Renal pelvis (tissue), 12 donors: ENCODE measurements at places on chromosomes 1 and 21. TPM values are rescaled to one million over a fixed set of nuclear protein-coding genes. Genes with fewer than 3 reads are reported as not detected.

CYP4X1 gene
- polyA plus RNA-seq: 7.3 TPM

APP gene
- 871 TPM for polyA plus RNA-seq

ACTN2 gene
- polyA plus RNA-seq: 1.0 TPM

ACTL8 gene
- not detected for polyA plus RNA-seq

OR10T2 gene
- polyA plus RNA-seq: not detected

RHD gene
- polyA plus RNA-seq: 2.1 TPM
